ENCODE measurements at places on chromosomes 4 and X.

DNA sequence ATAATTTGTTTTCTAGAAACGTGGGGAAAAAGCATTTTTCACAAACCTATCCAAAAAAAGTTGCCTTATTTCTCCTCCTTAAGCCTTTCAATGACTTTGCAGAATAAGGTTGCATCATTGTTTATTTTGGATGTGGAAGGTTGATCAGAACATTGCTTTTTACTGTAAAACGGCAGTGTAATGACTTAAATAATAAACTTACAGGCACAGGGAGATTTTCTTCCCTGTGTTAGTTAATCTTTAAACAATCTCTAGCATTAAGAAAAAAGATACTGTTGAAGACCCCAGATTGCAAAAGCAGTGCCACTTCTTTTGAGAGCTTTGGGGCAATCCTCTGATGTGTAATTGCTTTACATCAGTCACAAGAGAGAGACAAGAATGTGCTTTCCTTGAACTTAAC, 153.4 kb downstream of the ARX start:
- no peak for DNase-seq

DNA sequence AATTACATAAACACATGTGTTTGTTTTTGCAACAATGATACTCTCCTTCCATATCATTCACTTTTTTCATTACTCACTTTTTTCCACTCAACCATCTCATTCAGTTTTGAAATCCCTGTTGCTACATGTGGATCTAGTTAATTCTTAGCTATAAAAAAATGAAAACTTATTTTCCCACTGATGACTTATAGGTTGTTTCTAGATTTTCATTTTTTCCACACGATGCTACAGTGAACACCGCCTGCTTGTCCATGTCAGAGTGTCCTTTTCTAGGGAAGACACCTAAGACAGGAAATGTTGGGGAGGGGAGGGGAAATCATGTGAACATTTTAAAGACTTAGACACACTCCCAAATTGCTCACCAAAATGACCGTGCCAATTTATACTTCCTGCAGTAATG, 70.2 kb downstream of the SUPT20HL2 start:
- no peak for DNase-seq

DNA sequence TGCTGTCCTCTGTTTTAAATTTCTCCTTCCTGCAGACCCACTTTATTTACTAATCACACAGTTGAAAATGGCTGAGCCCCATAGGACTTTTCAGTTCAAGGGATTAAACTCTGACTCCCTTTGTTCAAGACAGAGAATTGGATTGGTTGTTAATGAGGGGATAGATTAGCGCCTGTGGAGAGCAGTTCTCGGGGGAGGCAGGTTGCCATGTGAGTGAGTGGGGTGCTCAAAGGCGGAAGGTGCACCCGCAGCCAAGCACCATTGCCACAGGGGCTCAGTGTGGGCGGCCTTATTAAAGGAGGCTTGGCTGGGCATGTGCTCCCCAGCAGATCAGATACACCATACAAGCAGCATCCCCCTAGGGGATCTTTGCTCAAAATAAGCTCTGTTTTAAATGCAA, 7.9 kb upstream of the CBR4 start:
- DNase-seq, result no peak

DNA sequence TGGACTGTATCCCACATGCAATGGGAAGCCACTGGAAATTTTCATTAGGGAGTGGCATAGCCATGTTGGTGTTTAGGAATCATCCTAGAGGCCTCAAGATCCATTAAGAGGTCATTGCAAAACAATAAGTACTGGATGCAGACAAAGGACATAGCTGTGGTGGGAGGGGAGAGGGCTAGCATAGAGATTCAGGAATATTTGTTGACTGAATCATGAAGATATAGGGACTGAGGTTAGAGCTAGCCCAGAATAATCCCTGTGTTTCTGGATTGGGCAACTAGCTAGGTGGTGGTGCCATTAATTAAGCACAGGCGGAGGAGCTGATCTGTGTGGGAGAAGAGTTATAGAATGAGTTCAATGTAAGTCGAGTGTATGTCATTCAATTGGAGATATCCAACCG, 135.0 kb downstream of the RAB28 start:
- no peak for DNase-seq

GRCh38 chr4:132863619-132864018, 285.5 kb upstream of the PCDH10 start:
- DNase-seq, result no peak

DNA sequence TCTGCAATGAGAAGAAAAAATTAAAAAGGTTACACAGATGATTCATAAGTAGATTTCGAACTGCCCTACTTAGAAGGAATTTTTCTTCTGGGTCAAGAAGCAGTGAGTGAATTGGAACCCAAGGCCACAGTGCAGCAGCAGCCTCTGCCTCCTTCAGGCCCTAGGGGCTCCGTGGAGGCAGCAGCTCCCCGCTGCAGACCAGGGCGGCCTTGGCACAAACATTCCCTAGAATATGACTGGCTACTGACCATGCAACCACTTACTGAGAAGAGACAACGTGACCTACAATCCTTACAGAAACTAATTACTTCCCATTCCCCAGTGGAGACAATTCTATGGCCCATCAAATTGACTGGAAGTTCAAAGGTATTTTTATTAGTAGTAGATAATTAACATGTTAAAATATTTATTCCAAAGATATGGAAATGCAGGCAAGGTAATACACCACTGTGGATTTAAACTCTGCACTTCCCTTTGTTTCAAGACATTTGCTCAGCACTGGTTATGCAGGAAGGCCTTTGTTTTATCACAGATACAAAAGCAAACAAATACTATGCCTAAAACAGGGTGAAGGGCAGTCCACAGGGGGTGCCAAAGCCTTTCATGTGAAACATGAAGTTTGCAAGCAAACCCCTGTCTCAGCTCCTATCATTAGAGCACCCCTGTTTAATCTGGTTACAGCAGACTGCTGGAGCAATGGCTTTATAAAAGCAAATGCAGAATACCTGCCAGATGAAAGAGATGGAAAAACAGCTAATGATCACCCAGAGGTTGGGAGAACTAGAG, 59.2 kb downstream of the PCDH19 start:
- DNase-seq, result no peak

- DNase-seq, result no peak
Observed at GRCh38 chr4:121510341-121510874, 129.6 kb upstream of the QRFPR start.

DNA sequence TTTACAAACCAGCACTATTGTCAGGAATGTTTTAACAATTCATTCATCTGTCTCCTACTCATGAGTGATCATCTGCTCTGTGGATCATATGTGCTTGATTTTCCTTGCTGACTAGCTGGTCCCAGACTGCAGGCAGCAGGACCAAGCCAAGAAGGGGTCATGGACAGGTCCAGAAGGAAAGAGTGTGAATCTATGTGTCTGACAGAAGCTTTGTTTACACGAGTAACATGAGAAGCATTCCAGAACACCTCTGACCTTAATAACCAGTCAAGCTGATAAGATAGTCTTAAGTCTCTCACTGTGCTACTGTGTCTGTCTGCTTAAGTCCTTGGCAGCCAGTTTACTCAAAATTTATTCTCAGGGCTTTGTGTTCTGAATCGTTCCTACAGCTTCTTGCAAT, 39.0 kb downstream of the GUCY1A1 start:
- no peak for DNase-seq

- no peak for DNase-seq
Observed at GRCh38 chrX:63993936-63994335, 208.9 kb upstream of the ARHGEF9 start.

GRCh38 chrX:115226929-115227328, 7.0 kb downstream of the LRCH2 start:
- DNase-seq, result no peak

DNA sequence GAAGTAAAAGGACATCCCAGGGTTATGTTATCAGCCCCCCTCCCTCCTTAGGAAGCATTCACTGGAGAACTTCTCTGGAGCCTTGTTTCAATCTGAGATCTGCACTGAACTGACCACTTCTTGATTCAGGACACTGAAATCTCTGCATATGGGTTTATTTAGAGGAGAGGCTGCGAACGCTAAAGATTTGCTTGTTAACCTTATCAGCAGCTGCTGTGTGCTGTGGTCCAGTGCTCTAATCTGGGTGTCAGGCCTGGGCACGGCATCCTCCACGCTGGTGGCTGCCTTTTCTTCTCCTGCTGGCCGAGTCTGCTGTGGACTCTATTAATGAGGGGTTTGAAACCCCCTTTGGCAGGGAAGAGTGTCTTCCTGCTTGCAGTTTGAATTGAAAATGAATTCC, 1094.7 kb upstream of the TENM3 start:
- no peak for DNase-seq

GRCh38 chr4:77434299-77435092, 171.1 kb upstream of the CXCL13 start:
- DNase-seq, result no peak

- no peak for DNase-seq
Observed at GRCh38 chr4:16814361-16814760, 84.1 kb downstream of the LDB2 start.

- peak; percentile 49 for DNase-seq
Observed at GRCh38 chr4:52545099-52546069, 113.7 kb downstream of the USP46 start.

- no peak for DNase-seq
Observed at GRCh38 chr4:74206088-74206825, 48.3 kb downstream of the MTHFD2L start.

DNA sequence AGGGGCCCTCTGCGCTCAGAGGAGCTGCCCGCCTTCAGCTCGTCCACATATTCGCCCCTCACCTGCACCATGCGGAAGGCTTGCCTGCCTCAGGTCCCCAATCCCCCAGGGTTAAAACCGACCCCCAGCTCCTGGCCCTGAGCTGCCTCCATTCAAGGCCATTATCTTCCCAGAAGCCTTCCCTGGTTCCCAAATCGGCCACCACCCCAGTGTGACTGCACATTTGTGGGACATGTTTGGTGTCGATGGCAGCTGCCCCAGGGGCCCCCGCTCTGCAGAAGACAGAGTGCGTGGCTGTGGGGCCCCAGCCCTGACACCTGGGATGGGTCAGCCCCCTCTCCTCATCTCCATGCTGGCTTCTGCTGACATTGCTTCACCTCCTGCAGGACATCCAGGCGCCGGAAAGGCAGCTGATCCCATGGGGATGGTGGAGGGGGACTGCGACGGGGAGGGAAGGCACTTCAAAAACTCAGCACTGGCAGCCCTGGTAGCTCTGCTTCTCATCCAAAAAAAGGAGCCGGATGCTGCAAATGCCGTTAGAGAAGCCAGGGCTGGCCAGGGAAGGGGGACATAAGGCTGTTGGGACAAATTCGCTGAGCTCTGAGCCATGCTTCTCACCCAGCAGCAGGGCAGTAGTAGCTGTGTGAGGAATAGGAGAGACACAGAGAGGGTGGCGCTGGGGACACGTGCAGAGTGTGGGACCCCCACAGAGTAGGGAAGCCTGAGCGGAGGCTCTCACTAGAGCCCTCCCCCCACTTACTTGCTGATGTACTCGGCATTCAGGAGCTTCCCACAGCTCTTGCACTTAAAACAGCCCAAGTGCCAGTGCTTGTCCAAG, 78.5 kb downstream of the ABLIM2 start:
- DNase-seq, result no peak

- no peak for DNase-seq
Observed at GRCh38 chr4:129344058-129344457, 248.1 kb downstream of the C4orf33 start.

- no peak for DNase-seq
Observed at GRCh38 chr4:69066945-69067344, 29.3 kb upstream of the UGT2B7 start.

- DNase-seq, result no peak
Observed at GRCh38 chr4:114193624-114194399, 214.4 kb upstream of the ARSJ start.

GRCh38 chr4:91734682-91735081, 569.1 kb upstream of the GRID2 start:
- DNase-seq, result no peak

DNA sequence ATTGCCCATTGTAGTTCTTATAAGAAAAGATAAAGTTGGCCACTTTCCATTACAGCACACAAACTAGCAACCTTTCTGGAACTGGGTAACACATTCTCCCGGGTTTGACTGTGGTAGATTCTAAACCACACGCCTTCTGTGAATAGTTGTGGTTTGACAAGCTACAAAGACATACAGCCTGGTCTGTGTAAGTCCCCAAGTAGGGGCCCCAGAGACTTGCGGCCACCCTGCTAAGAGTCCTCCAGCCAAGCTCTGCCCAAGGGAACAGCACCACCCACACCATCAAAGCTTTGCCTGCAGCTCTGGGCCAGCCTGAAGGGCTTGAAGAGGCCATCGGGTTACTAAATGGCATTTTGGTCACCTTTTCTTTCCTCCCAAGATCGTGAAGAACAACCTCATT, 203.4 kb downstream of the MAML3 start:
- no peak for DNase-seq

DNA sequence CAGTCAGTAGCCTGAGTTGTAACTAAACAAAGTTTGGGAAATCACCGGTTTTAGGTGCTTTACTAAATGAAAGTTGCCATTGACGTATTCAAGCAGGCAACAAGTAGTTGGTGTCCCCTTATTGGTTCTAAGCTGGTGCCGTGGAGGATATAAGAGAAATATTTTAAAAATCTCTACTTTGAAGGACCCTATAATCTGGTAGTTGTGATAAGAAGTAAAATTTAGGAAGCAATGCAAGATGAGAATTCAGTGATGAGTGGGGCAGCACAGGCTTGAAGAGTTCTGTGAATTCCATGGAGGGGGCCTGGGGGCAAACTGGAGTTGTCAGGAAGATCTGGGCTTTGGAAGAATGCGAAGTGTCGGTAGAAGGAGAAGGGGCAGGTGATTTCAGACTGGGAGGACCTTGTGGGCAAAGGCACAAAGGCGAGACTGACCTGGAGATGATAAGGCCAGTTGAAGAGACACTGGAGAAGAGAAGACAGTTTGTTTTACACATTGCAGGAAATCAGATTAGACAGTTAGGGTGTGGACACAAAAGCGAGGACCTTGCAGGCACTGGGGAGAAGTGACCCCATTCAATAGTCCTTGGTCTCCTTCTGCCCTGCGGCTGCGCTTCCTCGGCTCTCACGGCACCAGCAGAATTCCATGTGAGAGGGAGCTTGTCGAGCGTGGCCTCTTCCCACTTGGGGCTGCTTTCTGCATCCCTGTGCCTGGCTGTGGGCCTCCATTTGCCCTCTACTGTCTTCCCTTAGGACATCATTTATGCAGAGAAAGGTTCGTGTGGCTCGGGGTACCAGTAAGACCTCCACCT, 1.3 kb downstream of the RHOH start:
- peak; percentile 15 for DNase-seq
